Activated CD4-positive, alpha-beta T cell treated with anti-CD3 and anti-CD28 coated beads, Interleukin-2, amount 50 U/mL, for 4 hours (primary cell): ENCODE measurements at places on chromosomes 1 and 21.
A peak's percentile ranks its signal among the peaks of the same experiment; 100 is the strongest.

DNA sequence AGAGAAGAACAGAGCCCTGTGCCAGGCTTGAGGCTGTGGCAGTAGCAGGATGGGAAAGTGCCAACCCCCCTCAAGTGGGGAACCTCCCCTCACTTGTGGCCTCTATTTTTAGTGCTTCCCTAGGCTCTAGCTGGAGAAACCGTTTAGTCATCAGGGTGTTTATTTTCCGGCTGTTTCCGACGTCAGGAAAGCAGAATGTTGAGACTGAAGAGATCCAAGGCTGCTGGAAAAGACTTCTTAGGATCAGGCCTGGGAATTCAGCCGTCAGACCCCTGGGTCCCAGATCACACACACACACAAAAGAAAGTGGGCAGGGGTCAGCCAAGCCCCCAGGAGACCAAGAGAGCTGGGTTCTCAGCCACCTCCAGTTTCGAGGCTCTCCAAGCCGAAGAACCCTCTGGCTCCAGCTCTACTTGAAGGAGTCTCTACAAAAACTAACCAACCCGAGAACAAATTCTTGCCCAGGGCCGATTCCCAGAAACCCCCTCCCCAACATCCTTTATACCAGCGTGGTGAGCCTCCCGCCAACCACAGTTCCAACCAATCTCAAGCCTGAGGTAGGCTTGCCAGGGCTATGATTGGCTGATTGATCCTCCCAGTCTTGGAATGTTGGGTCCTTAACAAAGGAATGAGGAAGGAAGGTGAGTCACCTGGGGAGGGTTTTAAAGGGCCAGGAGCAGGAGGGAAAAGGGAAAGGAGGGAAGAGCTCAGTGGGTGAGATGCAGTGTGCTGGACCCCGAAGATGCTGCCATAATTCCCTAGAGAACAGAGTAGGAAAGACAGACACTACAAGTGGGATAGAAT lies 2.5 kb upstream of the MEF2D start:
- no peak for DNase-seq

DNA sequence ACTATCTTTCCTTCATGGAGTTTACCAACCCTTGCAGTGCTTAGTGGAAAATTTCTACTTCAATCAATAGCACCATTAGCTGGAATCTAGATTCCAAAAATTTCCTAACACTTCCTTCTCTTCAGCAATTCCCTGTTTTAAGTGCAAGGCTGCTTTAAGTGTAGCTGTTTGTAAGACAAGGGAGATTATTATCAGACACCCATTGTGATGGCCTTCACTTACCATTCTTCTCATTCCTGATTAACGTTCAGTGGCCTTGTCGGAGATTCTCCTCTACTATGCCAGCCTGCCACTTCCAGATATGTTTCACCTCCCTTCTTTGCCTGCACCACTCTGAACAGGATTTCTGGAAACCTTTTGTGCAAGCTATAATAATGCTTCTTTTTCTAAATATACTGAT lies 464.9 kb upstream of the ADGRL2 start:
- DNase-seq, result no peak

- no peak for DNase-seq
Measured at GRCh38 chr1:172145231-172145651, 275.2 kb upstream of the C1orf105 start.

DNA sequence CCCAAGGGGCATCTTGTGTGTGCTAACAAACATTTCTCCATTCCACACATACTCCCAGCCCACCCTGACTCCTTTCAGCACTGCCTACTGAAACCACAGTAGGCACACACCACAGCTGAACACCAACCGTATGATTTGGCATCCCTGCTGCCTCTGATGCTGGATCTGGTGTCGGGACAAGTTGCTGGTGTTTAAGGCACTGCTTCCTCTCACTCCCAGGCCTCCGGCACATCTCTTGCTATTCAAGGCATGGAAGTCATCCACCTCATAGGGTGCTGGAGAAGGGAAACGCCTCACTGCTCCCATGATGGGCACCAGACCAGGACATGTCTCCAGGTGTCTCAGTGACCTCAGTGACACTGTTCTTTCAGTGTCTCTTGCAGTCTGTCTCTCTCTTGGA lies 2.4 kb upstream of the ITLN2 start:
- DNase-seq, result no peak

DNA sequence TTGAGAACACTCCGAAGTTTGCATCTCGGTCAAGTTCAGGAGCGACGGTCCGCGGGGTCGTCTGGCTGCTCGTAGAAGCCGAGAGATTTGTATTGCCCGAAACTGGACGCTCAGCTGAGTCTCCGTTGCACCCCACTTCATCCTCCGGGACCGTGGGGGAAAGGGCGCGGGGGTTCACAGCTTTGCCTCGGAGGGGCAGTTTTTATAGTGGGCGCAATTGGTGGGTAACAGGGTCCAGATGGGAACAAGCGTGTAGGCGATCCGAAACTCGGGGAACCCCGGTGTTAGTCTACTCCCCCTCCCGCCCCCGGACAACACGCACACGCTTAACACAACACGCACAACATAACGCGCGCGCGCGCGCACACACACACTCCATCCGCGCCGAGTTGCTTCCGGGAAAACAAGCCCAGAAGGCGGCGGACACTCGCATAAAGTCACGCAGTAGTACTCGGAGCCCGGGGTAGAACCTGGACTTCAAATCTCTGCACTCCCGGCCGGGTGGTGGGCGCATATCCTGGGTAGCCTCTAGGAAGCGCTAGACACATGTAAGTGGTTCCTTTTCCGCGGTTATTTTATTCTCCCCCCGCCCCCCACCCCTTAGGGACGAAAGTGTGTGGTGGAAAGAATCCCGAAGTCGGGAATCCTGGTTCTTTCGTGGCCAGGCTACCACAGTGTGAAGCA lies 1.1 kb upstream of the JUN start:
- peak; percentile 80 for DNase-seq

DNA sequence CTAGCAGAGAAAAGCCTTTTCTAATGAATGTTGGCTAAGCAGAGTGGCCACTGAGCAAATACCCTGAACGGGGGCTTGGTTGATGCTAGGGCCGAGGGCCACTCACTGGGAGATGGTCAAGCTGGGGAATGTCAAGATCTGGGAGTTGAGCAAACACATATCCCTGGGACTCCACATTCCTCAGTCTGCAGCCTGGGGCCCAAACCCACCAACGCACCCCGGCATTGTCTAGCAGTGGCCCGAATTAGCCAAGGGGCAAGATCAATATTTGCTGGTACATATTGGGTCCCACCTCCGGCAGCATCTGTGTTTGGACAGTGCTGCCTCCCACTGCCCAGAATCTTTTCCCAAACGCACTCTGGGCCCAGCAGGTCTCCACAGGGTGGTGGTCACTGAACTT lies 144.1 kb downstream of the TRABD2B start:
- no peak for DNase-seq

DNA sequence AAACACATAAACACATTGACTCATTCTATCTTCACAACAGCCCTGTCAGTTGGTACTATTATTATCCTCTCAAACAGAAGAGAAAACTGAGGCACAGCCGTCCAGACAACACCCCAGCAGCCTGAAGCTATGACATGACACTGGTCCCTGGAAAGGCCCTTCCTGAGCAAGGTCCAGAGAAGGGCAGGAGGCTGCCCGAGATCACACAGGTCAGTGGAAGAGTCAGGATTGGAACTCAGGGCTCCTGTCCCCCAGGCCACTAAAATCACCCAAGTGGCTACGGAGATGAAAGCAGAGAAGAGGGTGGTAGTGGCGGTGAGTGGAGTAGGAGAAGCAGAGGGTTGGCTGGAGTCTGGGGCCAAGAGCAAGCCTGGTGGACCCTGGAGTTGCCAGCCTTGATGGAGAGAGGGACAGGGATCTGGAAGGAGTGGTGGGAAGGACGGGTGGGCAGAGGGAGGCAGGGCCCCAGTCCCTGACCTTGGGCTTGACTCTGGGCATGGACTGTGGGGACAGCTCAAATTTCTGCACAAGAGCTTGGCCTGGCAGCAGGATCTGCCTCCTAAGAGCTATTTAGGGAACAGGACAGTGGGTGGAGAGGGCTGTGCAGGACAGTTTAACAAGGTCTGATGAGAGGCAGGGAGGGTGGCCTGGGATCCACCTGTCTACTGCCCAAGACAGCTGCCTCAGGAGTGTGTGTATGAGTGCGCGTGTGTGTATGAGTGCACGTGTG lies 15.8 kb downstream of the MYOM3 start:
- no peak for DNase-seq

DNA sequence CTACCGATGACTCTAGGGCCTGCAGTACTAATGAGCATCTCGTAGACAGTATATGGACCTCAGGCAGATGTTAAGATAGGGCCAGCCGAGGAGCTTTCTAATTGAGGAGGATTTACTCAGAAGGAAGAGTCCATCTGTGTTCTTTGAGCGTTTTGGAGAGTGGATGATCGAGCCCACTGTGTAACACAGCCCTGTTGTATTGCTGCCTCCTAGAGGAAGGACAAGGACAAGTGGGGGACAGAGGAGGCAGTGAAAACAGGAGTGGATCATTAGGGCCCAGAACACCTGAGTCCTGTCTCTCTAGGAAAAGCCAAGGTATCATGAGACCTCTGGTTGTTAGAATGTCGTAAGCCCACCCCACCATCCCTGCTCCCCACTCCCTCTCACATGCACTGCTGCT lies 62.9 kb downstream of the TBX19 start:
- DNase-seq, result no peak

DNA sequence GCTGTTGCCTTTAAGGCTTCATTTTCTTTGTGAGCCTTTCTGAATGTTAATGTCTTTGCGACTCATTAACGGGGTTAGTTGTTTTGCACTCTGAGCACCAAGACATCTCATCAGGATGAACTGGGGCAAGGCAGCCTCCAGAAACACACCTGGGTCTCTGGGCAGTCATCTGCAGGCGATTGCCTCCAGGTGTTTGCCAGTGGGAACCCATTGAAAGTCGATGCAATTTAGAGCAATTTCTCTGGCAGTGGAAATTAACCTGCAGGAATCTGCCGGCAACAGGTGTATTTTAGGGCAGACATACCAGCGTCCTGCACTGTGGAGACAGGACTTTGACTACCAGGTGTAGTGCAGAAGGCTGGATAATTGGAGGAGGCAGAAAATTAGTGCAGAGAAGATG lies 661.0 kb upstream of the PTBP2 start:
- DNase-seq, result no peak

DNA sequence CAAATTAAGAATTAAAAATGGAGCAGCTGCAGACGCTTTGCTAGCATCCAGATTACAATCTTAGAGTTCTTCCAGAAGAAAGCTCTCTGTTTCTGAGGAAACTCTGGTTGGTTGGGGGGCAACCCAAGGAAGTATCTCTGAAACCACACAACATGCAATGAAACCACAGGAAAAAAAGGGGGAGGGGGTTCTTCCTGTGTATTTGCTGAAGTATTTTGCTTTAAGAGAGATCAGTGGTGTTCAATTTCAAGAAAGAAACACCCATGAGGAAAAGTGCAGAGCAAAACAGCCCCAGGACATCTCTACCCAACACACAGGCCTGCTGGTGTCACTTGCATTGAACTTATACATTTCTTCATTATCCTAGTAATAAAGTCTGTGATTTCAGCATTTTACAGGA lies 19.7 kb upstream of the TIAM1 start:
- no peak for DNase-seq

- no peak for DNase-seq
Measured at GRCh38 chr1:205962821-205963221, 19.6 kb upstream of the SLC26A9 start.

DNA sequence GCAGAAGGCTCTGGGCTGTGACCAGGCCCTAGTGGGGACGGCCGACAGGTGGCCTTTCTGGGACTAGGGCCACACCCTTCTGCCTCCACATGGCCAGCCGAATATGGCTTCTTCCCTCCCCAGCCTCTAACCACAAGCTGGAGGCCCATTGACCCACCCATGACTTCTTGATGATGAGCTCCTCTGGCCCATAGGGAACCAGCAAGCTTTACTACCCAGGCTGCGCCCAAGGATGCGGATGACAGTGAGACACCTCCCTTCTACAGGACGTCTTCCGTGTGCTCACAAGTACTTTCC lies 41.0 kb downstream of the LDLRAD2 start:
- no peak for DNase-seq

- DNase-seq, result no peak
Measured at GRCh38 chr1:112788054-112788453, 72.9 kb upstream of the PPM1J start.

DNA sequence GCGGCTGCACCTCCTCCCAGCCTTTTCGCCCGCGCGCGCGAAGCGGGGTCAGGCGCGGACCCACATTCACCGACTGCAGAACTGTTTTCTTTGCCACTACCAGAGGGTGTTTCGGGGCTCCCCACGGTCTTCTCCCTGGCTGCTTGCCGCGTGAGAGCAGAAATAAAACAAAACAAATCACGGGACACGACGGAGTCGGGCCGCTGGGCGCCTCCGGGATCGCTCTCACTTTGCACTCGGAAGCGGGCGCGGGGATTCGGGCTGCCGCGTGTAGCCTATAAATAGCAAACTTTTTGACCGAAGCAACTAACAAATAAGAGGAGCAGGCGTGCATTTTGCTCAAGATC lies 412.3 kb upstream of the ESRRG start:
- no peak for DNase-seq

GRCh38 chr1:64850846-64851245 lies 106.0 kb downstream of the RAVER2 start:
- no peak for DNase-seq

DNA sequence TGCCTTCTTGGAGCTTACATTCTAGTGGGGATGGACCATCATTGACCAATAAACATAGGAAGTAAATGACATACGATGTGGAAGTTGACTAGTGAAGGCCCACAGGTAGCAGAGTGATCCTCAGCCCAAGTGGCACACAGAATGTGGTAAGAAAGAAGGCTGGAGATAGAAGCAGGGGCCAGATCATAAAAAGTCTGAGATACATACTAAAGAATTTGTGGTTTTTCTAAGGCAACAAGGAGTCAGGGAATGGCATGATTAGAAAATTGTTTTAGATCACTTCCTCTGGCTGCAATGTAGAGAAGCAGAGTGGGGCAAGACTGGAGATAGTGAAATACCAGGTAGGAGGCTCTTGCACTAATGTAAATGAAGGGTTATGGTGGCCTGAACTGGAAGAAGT lies 154.0 kb downstream of the VPS13D start:
- DNase-seq, result no peak

DNA sequence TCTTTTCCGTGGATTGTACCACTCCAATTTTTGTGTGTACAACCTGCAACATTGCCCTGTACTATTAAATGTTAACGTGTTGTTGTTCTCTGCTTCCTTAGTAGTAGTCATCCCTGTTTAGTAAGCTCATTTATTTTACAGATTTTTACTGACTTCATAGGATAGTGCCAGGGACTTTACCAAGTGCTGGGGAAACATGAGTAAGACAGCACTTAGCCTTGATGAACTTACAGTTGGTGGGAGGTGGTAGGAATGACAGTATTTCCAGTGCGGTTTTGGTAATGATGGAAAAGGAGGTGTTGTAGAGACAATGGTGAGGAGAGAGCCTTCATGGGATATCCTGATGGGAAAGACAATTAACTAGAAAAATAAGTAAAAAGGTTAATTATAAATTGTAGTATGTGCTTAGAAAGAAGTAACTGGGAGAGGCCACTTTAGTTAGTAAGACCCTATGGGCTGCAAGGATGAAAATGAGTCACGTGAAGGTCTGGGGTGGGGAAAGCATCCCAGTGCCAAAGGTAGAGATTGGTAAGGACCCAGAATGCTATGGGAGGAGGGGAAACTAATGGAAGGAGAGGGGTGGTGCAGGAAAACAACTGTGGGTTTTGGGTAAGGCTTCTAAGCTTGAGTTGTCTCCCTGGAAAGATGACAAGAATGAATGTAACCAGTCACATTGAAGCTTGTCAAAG lies 1.7 kb downstream of the RLF start:
- no peak for DNase-seq
